ENCODE measurements at places on chromosomes 5 and 9.

GRCh38 chr5:129717751-129718310 lies 30.1 kb upstream of the MINAR2 start:
- DNase-seq: no peak

DNA sequence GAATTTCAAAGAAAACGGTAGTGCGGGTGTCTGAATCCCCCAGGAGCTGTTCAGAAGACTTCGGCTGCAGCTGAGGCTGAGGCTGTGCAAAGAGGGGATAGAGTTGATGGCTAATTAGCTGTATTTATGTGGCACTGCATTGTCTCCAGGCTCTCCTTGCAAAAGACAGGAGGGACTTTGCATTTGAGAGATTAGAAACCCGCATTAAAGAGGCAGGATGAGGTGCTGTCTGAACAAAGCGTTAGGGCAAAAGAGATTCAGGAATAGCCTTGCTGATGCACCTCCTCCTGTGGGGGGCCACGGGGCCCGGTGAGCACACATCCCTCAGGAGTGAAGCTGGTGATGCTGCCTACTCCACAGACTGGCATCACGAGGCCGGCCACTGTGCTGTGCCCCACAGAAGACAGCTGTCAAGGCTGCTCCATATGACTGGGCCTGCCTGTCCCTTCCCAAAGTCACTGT lies 343.6 kb upstream of the DAP start:
- no peak for DNase-seq

DNA sequence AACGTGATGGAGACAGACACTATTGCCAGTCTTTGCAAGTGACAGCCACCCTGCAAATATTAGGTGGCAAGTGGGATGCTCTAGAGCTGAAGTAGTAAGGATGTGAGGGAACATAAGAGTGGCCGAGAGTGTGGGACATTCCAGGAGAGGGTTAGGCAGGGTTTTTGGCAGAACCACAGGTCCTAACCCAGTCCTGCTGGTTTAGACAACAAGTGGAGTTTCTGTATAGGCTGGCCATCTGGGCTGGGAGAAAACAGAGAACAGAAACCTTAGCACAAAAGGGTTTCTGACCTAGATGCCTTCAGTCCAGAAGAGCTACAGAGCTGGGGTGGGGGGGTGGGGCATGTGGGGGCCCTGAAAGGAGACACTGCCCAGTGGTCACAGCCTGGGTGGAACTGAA lies 107.4 kb downstream of the TMEM174 start:
- no peak for DNase-seq

GRCh38 chr5:102713278-102713677 lies 41.8 kb upstream of the PAM start:
- no peak for DNase-seq

DNA sequence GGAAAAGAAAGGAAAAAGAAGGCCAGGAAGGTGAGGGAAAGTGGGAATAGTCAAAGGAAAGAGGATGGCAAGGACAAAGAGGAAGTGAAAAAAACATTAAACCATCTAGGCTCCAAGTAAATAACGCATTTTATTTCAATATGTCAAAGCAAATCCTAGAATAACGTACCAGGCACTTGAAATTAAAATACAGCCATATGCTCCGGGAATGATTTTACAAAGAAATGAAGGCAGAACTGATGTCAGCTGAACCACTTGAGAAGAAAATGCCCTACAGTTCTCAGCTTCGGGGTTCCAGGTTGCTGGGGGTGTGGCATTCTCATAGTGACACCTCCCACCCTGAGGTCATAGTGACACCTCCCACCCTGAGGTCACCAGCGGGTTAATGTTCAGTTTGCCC lies 281.6 kb downstream of the SEMA5A start:
- no peak for DNase-seq

GRCh38 chr9:69141851-69142250 lies 32.2 kb upstream of the TJP2 start:
- DNase-seq: no peak

- DNase-seq: no peak
These were observed 49.8 kb downstream of the NEK6 start for GRCh38 chr9:124307379-124308030.

- no peak for DNase-seq
These were observed 617.8 kb downstream of the PDE4D start for GRCh38 chr5:59275510-59276324.

DNA sequence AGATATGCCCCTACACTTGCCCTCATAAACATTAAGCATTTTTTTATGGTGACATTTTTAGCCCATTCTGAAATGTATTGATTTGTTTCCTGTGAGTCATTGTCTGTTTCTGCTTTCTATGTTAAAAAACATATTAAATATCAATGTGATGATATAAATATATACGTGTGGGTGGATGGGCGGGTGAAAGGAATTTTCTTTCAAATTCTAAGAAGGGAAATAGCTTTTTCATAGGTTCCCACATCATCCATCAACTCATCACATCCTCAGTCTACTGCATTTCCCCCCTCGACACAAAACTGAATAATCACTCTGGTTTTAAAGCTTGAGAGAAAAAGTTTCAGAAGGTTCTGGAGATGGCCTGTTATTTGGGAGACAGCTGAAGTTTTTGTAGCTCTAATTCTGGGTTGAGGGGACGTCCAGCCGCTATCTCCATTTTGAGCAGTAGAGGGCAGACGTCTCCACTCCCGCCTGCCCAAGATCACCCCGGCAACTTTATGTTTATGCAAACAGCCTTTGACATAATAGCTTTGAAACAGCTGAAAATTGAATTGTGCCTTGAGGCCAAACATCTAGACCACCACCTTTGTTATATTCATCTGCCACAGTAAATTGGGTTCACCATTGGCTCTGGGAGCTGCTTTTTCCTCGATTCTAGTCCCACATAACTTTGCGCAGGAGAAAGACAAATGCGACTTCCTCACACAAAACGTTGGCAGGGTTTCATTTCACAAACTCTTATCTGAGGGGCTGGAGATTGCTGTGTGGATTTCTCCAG lies 216.2 kb upstream of the CLINT1 start:
- DNase-seq: peak; percentile 38

DNA sequence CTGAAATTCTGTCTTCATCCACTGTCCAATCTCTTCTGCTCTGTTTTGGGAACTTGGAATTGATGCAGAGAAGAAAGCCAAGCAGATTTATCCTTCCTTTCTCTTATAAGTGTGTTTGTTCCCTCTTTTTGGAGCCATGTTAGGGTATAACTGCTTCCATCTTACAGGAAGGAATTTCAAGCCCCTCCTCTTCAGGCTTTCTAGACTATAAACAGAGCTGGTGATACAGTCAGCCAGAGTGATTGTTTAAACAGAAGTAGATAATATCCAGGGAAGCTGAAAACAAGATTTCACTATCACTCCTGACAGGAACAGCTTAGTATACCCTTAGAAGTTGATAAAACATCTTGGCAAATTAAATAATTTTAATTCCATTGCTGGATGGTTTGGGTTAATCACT lies 102.1 kb upstream of the DMRT1 start:
- no peak for DNase-seq

DNA sequence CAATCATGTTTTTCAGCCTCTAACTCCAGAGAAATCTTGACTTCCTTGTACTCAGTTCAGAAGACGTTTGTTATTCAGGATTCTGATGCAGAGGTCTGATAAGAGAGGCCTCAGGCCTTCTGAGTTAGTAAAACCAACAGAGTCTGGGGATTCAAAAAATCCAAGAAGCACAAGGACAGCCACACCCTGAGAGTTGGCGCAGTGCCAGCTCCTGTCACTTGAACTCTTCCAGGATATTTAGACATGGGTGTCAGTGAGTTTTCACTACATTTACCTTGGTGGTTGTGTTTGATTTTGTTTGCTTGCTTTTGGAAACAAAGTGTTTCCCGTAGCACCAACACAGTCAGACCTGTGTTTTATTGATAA lies 41.6 kb upstream of the PDE8B start:
- DNase-seq: no peak

GRCh38 chr5:150224483-150225027 lies 34.7 kb downstream of the SLC6A7 start:
- DNase-seq: no peak

GRCh38 chr9:122846371-122846940 lies 18.1 kb upstream of the PDCL start:
- no peak for DNase-seq

- no peak for DNase-seq
These were observed 441.3 kb upstream of the PIK3R1 start for GRCh38 chr5:67774267-67774552.

- no peak for DNase-seq
These were observed 461.8 kb downstream of the TMEM232 start for GRCh38 chr5:110264661-110265060.

DNA sequence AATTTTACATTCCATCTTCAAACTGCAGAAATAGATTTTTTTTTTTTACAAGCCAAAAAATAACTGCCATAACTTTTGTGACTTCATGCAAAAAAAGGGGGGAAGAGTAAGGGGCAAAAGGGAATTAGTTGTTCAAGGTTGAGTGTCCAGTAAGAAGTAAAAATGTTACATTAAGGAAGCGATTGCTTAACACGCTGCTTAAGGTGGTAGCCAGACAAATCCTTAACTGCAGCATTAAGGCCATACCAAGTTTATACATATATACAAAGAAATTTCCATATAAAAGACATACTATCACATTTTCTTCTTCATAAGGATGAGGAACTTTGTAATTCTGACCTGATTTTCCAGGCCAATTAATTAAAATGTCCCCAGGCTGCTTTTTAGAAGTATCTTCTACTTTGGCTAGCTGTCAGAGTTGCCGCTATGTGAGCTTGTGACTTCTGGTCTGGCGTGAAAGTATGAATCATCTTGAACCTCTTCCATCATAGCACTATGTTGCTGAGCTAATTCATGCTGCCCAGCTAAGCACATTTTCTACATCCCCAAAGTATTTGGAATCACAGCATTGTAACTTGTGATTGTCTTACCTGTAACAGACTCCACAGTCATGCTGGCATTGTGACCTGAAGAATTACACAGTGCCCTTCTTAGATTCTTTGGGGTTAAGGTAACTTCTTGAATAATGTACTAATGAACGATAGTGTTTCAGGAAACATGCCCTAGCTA lies 40.0 kb downstream of the G3BP1 start:
- DNase-seq: no peak

GRCh38 chr9:113542741-113543140 lies 79.2 kb downstream of the RGS3 start:
- no peak for DNase-seq

DNA sequence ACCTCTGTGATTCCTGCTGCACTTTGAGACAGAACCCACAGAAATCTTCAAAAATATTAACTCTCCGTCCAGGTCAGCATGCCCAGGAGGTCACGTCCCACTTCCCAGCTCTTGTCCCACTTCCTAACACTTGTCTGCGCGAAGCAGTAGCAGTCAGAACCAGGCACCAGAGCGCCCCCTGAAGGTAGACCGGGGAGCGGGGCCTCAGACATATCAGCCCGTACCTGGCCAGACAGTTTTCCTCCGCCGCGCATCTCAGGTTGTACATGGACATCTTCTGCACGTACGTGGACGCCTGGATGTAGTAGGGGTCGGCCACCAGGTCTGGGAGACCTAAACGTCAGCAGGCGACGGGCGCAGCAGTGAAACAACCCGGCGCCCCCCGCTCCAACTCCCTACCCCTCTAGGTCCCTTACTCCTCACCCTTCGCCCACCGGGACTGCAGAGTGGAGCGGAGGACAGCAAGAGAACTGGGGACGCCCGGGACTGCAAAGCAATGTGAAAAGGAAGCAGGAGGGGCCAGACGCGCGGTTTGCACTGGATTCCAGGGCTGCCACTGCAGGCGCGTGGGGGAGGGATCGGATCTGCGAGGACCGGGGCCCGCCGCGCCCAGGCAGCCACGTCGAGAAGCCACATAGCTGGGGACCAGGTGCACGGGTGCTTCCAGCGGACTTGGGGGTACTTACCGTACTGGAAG lies 1.2 kb downstream of the LOX start:
- DNase-seq: peak; percentile 57

GRCh38 chr5:75648712-75649111 lies 37.5 kb downstream of the ANKDD1B start:
- no peak for DNase-seq

DNA sequence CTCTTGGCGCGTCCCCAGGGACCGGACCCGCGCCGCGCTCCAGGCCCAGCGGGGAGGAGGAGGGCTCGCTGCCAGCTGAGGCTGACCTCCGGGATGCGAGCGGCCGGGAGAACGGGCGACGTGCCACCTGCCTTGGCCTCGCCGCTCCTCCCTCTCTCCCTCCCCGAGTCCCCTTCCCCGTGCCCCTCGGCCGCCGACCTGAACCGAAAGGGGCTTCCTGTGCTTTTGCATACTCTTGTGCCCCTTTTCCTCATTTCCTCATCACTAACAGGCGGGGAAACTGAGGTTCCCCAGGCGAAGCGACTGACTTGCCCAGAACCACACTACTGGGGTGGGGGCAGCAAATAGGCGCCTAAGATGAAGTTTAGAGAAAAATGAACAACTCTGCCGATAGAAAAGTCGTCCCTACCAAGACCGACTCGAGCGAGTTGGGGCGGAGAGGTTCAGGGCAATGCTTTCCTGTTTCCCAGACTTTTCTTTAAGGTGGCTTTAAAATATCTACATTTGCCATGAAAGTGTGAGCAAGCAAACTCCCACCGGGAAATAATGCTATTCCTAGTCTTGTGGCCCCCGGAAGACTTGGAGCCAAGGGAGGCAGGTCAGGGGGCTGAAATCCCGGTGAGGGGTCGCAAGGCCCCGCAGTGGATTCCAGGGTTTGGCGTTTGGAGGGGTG lies 580 bp upstream of the DUSP1 start:
- DNase-seq: no peak

DNA sequence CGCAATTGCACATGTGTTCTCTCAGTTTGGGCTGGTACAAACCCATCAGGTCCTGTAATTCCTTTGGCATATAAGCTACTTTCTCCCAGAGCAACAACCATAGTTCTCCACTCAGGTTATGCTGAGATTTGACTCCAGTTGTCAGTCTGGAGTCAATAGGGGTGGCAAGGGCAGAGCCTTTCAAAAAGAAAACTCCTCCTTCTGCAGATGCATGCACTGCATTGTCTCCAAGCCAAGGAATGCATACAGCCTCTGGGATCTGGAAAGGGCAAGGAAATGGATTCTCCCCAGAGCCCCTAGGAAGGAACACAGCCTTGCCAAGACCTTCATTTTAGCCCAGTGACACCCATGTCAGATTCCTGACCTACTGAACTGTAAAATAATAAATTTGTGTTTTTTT lies 31.0 kb upstream of the GZMA start:
- DNase-seq: no peak

DNA sequence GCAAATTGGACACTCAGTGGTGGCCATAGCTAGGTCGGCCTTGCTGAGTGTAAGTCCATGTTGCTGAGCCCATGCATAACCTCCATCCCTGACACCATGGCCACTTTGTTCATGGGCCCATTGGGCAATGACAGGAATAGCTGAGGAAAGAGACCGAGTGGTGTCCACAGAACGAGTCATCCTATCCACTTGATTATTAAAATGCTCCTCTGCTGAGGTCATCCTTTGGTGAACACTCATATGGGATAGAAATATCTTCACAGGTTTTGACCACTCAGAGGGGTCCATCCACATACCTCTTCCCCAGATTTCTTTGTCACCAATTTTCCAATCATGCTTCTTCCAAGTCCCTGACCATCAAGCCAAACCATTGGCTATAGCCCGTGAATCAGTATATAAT lies 63.6 kb downstream of the PPIC start:
- DNase-seq: no peak

- DNase-seq: no peak
These were observed 15.6 kb upstream of the DMXL1 start for GRCh38 chr5:119055294-119055693.

Measured in activated T-cell treated with anti-CD3 and anti-CD28 coated beads for 48 hours (primary cell).